Choroid plexus epithelial cell (primary cell): ENCODE measurements at places on chromosomes 16 and 17.

- no peak for DNase-seq
These were observed 123.5 kb downstream of the PRKCA start for GRCh38 chr17:66425756-66426396.

DNA sequence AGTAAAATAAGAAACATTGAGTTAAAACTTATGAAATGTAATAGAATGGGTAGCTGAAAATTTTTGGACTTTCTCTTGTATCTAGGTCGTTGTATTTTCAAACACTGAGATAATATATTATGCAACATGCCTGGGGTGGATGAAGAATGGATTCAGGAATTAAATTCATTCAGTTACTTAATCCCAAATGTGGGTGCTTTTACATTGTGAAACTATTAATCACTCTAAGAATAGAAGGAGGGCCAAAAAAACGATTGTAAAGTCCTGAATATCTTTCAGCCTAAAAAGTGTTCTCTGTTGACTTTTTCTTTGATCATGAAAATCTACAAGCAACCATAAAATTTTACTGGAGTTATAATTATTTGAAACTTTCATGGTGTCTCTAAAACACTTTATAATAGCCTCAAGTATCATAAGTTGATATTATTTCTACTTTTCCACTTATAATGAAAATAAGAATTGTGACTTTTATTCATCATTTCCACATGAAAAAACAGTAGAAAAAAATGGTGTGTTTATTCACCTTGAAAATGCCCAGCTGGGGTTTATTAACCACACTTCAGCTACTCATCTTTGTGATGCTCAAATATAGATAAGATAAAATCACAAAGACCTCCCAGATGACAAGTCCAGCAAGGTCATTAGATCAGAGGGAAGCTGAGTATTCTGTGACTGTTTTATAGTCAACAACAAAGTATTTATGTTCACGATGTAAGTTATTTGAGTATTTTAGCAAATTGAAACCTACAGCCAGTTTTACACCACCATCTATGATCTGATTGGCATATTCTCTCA lies 619.9 kb upstream of the SOX9 start:
- peak; percentile 10 for DNase-seq

DNA sequence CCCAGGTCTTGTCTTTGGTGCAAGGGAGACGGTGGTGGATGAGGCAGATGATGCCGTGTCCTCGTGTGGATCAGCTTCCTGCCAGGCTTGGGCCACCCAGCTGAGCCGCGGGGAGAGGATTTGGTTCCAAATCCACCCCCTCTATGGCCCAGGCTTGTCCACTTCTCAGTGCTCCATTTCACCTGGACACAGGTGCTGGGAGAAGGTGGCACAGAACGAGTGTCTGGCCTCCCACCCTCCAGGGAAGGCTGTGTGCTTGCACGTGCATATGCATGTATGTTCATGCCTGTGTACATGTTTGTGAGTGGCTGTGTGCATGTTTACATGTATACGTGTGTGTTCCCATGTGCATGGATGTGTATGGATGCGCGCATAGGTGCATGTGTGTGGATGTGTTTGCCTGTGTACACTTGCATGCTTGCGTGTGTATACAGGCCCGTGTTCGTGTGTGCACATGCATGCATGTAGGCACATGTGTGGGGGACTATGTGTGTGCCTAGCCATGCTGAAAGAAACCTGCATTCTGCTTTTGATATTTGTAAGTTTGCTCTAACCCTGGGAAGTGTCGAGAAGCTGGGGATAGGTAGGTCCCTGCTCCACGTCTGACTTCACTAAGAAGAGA lies 196.3 kb downstream of the IRF8 start:
- DNase-seq, result no peak

DNA sequence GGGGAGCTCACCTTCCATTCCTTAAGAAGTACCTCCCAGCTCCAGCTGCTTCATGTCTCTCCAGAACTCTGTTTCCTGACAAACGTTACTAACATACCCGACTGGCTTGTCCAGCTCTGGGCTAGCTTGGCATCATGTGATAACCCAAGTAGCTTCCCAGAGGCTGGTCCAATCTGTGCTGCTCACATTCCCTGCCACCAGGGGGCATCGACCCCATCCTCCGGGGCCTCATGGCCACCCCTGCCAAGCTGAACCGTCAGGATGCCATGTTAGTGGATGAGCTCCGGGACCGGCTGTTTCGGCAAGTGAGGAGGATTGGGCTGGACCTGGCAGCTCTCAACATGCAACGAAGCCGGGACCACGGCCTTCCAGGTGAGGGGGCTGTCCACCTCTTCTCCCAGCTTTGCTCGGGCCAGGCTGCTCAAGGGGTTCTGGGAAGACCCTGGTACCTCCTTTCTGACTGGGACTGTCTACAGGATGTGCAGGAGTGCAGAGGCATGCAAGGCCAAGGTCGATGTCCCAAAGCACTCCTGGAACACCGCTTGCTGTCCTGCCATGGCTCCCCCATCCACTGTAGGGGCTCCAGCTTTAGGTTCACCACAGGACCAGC lies 7.6 kb downstream of the EPX start:
- peak; percentile 44 for DNase-seq

DNA sequence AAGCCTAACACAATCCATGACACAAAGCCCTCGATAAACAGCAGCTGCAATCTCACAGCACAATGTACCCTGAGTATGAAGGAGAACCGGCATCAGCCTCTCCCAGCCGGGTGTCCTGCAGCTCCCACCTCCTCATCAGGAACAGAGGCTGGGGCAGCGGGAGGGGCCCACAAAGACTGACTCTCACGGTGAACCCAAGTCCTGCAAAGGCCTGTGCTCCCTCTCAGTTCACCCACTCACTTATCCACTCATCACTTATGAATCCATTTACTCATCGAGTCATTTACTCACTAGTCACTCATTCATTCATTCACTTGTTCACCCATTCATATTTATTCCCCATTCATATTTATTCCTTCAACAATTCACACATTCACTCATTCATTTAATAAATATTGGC lies 11.6 kb downstream of the ZNF423 start:
- no peak for DNase-seq
